Mesenchymal stem cell (in vitro differentiated cells and primary cell): ENCODE measurements at places on chromosomes 16 and 17.

GRCh38 chr16:84761448-84762368 is 58.1 kb upstream of the CRISPLD2 start:
- DNase-seq: peak; percentile 50

- DNase-seq: no peak
Measured at GRCh38 chr16:67301080-67301782, 21.9 kb downstream of the PLEKHG4 start.

- DNase-seq: peak; percentile 22
Measured at GRCh38 chr16:46638947-46639925, 18.1 kb upstream of the SHCBP1 start.

DNA sequence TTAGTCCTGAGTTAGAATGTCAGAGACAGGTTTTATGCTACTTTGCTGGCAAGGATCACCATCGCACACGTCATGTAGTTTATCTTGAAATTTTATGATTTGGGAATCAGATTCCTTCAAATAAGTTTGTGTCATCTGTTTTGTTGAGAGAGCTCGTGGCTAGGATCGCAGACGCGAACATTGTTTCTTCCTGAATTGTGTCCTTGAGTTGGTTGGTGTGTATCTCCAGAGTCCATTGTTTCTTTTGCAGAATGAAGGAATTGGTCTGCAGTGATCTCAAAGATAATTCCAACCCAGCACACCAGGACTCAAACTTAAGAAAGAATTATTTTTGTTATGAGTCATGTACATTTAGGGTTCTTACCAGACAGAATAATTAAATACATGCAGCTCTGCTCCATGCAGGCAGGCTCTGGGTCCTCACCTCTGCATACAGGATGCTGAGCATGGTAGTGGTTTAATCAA is 51.6 kb downstream of the PRKCA start:
- DNase-seq: no peak

DNA sequence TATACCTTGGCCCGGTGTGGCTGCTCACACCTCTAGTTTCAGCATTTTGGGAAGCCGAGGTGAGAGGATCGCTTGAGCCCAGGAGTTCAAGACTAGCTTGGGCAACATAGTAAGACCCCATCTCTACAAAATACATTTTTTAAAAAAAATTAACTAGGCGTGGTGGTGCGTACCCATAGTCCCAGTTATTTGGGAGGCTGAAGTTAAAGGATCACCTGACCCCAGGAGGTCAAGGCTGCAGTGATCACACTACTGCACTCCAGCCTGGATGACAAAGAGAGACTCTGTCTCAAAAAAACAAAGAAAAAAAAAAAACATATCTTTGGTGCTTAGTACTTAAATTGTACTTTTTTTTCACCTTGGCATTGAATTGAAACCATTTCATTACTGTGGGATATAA is 99.0 kb downstream of the CACNG1 start:
- DNase-seq: no peak

DNA sequence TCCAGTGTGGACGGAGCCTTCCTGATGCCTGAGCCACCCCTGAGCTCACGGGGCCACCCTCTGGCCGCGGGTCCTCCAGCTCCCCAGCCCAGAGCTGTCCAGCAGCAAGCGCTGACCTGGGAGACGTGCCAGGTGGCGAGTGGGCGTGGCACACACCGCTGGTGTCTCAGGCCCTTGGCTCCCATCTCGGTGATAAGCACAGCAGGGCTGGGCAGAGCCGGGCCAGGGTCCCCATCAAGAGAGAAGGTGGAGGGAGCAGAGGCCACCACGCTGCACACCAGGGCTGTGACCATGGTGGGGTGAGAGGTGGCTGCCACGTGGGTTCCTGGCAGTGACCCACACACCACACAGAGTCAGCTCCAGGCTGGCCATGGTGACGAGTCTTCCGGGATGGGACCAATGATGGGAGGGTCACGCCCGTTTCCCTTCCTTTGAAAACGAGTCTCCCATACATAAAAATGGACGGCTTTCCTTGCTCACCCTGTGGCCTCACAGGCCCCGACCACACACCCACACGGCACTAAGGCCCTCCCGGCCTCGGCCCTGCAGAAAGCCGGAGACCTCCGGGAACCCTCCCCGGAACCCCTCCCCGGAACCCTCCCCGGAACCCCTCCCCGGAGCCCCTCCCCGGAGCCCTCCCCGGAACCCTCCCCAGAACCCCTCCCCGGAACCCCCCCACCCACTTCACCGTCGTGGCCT is 16.8 kb downstream of the UTS2R start:
- DNase-seq: no peak

DNA sequence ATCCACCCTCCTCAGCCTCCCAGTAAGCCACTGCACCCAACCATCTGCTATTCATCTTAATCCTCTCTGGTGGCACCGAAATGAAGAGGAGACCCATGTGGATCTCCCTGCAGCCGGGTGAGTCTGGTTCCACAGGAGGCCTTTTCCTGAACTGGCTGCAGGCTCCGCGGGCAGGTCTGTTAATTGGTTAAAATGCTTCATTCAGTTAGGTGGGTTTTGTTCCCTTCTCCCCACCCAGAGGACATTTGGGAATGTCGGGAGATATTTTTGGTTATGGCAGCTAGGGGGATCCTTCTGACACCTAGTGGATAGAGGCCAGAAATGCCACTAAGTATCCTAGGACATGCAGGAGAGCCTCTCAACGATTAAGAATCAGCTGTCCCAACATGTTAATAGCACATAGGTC is 16.7 kb downstream of the C16orf54 start:
- DNase-seq: peak; percentile 61

GRCh38 chr16:79261944-79262552 is 338.5 kb downstream of the MAF start:
- DNase-seq: no peak

DNA sequence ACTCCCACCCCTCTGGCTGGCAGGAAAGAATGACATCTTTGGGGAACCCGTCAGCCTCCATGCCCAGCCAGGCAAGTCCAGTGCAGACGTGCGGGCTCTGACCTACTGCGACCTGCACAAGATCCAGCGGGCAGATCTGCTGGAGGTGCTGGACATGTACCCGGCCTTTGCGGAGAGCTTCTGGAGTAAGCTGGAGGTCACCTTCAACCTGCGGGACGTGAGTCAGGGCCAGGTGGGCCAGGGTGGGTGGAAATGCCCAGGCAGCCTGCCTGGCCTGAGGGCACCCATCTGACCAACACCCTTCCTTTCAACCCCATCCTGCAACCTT is 8.1 kb upstream of the DCAF7 start:
- no peak for DNase-seq

GRCh38 chr16:89815639-89816348 is 653 bp downstream of the FANCA start:
- DNase-seq: peak; percentile 13

GRCh38 chr17:13078591-13079385 is 61.0 kb upstream of the ELAC2 start:
- DNase-seq: no peak

- no peak for DNase-seq
Measured at GRCh38 chr16:69490707-69491324, 66.4 kb downstream of the CYB5B start.

DNA sequence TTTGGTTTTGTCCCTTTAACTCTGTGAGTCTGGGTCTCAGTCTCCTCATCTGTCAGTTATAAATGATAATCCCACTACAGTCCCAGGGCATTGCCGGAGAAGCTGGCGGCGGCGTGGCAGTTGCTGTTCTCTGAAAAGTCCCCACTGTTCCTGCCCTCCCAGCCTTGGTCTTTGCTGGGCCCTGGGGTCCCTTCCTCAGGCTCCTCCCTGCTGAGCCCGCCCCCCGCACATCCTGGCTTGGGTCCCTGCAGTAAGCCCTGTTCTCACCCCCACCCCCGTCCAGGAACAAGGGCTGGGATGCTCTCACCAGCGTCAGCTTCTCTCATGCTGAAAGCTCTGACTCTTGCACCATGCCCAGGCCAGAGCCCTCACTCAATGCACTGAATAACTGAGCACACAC is 35.3 kb upstream of the PEMT start:
- DNase-seq: no peak

- DNase-seq: no peak
Measured at GRCh38 chr17:66343531-66344078, 41.2 kb downstream of the PRKCA start.

- DNase-seq: no peak
Measured at GRCh38 chr17:61478026-61478789, 26.0 kb downstream of the TBX4 start.

DNA sequence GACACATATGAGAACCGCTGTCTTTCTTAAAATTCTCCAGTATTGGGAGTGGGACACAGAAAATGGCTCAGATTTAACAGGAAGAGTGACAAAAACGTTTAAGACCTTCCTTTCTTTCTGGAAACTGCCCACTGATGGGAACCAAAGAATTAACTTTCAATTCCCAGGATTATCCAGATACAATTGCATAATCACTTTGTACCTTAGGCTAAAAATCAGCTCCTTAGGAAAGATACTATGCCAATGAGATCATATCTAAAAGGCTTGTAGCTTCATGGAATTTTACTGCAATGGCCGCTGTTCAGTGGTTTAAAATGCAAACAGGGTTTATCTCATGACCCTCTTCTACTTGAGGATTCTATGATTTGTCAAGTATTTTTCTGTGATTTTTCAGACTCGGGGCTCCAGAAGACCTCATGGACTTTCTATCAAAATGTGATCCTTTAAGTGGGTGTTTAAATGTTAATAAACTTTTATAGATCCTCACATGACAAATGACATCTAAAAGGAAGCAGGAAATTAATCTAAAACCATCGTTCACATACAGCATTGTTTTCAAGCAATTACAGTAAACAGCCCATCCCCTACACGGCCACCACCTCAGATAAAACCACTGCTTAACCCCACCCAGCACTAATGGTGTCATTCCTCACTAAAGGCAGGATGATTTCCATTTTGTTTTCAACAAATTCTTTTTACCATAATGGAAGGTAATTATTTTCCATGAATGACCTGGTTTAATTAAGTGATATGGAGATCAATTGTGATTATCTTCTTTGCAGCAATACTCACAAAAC is 31.6 kb upstream of the ERN1 start:
- DNase-seq: no peak

DNA sequence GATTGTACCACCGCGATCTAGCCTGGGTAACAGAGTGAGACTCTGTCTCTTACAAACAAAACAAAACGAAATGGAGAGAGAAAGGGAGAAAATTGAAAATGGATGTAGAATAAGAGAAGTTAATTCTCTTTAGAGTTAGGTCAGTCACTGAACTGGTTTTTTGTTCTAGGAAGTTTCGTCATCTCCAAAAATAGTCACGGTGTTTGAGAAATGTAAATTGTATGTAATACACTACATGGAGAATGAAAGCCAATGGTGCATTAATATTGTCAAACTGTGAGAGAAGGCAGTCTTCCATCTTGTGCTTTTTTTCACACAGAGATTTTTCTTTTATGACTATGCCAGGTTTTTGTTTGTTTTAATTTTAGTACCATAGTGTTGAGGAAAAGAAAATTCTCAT is 145.9 kb downstream of the BCAS3 start:
- no peak for DNase-seq

DNA sequence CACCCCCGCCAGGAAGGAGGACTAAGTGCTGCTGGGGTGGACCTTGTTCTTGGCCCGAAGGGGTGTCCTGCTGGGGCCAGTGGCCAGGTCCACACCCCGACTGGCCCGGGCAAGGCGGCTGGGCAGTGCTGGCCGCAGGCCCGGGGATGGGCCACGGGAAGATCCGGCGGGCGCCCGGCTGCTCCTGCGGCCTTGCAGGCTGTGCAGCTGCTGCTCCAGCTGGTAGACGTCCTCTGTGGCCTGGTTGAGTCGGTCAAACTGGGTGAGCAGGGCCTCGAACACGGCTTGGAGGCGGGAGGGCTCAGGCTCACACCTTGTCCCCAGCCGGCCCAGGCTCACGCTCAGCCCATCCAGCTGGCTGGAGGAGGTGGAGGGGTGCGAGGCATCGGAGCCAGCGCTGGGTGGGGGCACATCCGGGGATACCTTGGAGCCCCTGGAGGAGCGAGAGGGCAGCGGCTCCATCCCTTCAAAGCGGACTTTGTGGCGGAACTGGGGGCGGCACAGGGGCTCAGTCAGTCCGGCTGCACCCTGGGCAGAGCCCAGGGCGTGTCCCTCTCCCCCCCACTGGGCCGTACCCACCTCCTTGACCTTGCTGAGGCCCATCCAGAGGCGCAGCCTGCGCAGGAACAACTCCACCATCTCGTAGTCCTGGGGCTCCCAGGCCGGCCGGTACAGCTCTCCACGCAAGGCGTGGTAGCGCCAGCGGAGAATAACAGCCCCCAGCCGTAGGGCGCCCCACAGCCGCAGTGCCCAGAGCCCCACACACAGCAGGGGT is 42.1 kb downstream of the TSC2 start:
- no peak for DNase-seq

- no peak for DNase-seq
Measured at GRCh38 chr17:78138204-78139060, 7.8 kb upstream of the C17orf99 start.

DNA sequence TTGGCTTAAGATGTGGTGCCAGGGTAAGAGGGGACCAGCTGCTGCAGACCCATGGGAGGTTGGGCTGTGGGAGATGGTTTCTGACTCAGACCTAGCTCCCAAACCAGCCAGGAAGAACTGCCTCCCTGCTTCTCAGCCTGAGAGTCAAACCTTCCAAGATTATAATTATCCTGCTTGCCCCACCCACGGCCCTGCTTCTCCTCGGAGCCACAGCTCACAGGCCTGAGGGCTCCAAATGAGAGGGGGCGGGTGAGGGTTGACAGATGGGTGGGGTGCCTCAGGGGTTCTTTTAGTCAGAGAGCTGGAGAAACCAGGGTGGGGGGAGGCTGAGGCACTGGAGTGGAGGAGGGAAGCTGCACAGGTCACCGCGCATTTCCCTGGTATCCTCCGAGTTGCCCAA is 28.7 kb upstream of the GRIN2A start:
- no peak for DNase-seq

DNA sequence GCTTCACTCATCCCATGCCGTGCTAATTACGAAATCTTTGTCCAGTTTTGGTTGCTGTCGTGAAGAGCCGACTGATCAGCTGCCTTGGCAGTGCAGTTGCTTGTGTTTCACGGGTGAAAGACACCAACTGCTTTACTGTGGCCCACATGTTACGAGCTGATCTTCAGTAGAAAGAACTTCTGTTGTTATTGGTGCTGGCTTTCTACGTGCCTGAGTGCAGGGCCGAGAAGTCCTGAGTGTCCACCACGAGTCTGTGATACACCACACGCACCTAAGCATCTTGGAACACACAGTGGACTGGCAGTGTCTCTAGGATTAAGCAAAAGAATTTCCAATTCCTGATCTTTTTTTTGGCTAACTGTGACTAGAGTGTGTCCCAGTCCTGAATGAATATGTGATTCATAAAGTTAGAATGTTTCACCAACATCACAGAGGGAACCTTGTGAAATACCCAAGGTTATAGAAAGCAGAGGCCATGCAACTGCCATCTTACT is 70.4 kb upstream of the CLEC18A start:
- no peak for DNase-seq
